Endothelial cell of umbilical vein (primary cell): ENCODE measurements at places on chromosomes 11 and 22. TPM values are rescaled to one million over a fixed set of nuclear protein-coding genes. Genes with fewer than 3 reads are reported as not detected.

- DNase-seq = peak; percentile 62
These were observed 345.4 kb downstream of the TENM4 start for GRCh38 chr11:79095424-79095823.

DNA sequence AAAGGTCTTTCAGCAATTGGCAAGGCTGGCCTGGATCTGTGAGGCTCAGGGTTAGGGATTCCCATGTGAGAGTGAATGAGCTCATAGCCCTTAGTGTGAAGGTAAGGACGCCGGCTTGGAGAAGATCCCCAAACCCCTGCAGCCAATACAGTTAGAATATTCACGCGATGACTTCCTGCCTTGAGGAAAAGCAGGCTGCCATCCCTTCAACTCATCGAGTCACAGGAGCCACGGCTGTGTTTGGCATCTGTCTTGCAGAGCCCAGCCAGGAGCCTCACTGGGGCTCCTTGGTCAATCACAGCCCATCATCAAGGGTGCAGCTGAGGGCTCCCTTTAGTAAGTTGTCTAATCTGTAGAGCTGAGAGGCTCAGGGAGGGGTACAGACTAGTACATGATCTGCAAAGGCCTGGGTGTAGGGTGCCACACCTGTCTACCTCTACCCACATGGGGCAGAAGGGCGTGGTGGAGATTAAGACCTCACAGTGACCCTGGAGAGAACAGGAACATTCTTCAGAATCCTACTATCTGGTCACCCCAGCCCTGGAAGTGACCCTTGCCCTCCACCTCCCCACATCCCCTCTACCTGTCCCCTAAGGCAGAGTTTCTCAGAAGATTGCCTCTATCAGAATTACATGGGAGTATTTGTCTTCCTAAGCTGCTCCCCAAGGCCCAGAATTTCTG lies 18.5 kb downstream of the IL10RA start:
- DNase-seq = no peak

GRCh38 chr22:25153961-25154666 lies 45.5 kb upstream of the CRYBB3 start:
- peak; percentile 55 for DNase-seq

DNA sequence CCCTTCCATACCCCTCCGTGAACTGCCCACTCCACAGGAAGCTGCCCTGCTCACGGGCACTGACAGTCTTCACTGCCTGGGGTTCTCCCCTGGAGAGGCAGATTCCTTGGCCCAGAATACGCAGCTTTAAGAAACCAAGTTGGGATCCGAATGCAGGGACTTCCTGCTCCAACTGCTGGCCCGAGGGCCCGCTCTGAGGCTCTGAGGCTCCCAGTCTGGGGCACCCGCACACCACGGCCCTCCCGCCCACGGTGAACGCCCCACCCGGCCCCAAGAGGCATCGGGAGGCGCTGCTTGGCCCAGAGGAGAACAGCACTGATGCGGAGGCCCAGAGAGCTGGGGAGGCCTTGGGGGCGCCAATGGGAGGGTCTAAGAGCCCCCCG lies 42.3 kb downstream of the IGF2 start:
- no peak for DNase-seq

MYOD1 gene
- total RNA-seq = not detected in 2 replicates

PGA4 gene
- not detected in 2 replicates for total RNA-seq

DRICH1 gene
- 0.32 TPM in 1 of 2 replicates, not detected in the other for total RNA-seq

DNA sequence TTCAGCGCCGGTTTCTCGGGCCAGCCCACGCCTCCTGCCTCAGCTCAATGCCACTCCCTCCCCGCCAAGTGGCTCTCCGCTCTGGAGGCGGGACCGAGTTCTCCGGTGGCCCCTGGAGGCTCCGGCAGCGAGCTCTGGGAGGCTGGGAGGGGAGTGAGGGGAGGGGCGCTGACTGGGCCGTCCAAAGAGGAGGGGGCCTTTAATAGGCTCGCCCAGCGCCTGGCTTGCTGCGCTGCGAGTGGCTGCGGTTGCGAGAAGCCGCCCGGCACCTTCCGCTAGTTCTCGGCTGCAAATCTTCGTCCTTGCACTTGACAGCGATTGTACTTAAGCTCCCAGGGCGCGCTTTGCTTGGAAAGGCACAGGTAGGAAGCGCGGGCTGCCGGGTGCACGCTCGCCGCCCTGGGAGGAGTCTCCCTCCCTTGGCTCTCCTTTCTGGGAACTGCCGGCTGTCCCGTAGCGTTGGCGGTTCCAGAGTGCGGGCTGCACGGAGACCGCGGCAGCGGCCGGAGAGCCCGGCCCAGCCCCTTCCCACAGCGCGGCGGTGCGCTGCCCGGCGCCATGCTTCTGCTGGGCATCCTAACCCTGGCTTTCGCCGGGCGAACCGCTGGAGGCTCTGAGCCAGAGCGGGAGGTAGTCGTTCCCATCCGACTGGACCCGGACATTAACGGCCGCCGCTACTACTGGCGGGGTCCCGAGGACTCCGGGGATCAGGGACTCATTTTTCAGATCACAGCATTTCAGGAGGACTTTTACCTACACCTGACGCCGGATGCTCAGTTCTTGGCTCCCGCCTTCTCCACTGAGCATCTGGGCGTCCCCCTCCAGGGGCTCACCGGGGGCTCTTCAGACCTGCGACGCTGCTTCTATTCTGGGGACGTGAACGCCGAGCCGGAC lies at the start of gene ADAMTS15:
Gene ADAMTS15 (plus strand): TSS at position 230 of the 894 bp plus-strand sequence. CDS start 329 bp downstream, at position 559.
- peak; percentile 70 for DNase-seq
